ENCODE measurements at places on chromosomes 1 and 21. TPM values are rescaled to one million over a fixed set of nuclear protein-coding genes. Genes with fewer than 3 reads are reported as not detected.

DNA sequence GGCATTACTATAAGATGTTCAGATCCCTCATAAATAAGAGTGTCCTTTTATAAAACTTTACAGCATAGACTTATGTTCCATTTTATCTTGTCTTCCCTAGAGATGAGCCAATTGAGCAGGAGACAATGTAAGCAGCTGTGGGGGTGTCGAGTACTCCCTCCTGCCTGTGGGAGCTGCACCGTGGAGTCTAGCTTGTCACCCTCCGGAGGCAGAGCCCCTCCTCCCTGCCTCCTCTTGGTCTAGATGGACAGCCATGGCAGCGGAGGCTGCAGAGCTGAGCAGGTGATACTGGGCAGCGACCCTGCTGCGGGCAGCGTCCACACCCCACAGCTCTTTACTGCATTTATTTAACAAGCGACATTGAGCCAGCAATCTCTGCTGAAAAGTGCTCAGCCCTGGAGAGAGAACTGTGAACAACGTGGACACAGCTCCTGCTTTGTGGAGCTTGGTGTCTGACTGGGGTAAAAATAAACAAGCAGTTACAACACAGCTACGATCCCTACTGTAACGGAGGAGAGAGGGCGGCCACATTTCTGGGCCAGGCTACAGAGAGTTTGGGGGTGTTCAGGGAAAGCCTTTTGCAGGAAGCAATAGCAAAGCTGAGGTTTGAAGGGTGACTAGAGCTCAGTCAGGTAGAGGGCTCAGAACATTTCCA is 12.8 kb upstream of the KIF21B start:
- DNase-seq: no peak

- DNase-seq: no peak
Observed at GRCh38 chr21:42669041-42669440, 15.6 kb downstream of the PDE9A start.

DNA sequence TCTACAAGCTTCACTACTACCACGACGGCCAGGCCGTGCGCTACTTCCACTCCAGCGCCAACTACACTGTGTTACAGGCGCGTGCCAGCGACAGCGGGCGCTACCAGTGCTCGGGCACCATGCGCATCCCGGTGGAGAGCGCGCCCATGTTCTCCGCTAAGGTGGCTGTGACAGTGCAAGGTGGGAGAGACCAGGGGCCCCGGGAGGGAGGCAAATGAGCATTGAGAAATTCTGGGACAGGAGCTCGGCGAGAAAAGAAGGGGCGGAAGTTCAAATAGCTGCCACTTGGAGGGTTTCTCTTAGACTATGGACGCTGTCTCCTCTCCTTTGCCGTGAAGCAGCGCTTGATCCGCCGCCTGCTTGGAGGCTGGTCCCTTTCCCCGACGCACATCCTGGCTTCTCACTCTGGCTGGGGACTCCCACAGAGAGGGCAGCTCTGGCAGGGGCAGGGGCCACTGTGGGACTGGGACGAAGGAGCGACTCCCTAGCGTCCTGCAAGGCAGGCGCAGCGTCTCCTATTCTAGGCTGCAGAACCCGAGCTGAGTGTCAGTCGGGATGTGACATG is 4.6 kb downstream of the FCRLB start:
- DNase-seq: no peak

DNA sequence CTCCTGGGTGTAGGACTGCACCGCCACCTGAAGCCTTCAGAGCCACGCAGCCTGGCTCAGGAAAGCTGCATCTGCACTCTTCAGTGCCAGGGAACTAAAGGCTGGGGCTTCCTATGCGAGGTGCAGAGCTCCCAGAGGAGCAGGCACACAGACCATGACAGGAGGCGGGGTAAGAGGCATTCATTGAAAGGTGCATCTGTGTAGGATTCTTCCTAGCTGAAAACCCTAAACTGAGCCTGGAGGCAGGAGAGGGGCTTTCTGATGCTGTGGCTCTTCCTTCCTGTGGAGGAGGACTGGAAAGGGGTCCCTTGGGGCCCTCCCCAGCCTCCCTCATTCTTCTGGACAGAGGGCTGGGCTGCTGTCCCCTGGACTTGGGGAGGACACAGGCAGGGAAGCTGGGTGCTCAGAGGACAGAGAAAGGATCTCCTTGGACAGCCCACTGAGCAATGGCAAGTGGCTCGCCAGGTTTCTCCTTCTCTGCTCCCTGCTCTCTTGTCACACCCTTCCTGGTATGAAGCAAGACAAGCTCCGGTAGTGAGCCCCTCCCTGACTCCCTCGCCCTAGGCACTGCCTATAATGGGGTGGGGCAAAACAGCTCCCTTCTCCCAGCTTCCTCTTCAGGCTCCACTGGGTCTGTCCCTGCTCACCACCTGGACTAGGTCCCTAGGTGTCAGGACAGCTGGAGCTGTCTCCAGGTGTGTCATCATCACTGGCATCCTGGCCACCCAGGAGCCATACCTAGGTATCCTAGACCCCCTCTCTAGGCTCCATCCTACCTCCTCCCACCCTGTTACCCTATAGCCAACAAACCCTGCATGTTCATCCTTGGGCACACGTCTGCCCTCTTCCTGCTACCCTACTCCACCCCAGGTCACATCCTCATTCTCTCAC is 20.0 kb downstream of the S100A6 start:
- DNase-seq: no peak

- DNase-seq: peak; percentile 43
Observed at GRCh38 chr21:45854690-45855247, 126.8 kb upstream of the COL6A1 start.

The THEM5 gene
- not detected for total RNA-seq

DNA sequence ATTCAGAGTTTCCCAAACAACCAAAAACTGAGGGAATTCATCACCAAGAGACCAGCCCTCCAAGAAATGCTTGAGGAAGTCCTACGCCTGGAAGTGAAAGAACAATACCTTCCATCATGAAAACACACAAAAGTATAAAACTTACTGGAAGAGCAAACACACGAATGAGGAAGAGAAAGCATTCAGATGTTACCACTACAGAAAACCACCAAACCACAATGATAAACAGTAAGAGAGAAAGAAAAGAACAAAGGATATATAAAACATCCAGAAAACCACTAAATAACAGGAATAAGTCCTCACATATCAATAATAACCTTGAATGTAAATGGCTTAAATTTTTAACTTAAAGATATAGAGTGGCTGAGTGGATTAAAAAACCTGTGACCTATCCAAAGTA is 58.5 kb upstream of the BCL10 start:
- no peak for DNase-seq

DNA sequence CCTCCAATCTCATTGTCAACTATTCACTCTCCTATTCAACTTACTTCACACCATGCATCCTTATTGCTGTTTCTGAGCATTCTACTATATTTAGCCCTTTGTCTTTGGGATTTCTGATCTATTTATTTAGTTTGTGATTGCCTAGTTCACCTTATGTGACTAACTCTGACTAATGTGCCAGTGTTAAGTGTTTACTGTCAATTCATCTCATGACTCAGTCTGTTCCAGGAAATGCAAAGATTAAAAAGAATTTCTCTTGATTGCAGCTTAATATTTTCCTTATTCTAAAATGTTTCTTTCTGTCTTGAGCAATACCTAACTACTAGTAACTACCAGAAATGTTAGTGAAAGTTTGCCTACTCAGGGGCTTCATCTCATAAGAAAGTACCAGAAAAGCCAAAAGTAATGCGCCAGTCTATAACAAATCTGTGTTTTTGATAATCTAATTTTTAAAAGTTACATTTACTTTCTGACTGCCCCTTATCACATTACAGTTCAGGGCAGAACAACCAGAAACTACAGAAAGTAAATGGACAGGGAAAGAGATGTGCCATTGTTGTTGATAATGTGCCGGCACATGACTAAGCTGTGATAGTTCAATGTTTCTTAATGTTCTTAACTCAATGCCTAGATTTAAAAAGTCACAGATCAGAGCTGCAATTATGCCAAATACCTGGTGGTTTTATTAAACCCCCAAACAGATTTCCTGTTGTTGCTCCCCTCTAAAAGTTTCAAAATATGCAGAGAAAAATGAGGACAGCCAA is 556.5 kb downstream of the PTBP2 start:
- DNase-seq: no peak

The CTNNBIP1 gene
- total RNA-seq: 74.1 TPM

- DNase-seq: peak; percentile 79
Observed at GRCh38 chr1:47656719-47657685, 219.2 kb downstream of the FOXD2 start.

GRCh38 chr1:201602413-201603265 is 63.7 kb downstream of the NAV1 start:
- DNase-seq: no peak

DNA sequence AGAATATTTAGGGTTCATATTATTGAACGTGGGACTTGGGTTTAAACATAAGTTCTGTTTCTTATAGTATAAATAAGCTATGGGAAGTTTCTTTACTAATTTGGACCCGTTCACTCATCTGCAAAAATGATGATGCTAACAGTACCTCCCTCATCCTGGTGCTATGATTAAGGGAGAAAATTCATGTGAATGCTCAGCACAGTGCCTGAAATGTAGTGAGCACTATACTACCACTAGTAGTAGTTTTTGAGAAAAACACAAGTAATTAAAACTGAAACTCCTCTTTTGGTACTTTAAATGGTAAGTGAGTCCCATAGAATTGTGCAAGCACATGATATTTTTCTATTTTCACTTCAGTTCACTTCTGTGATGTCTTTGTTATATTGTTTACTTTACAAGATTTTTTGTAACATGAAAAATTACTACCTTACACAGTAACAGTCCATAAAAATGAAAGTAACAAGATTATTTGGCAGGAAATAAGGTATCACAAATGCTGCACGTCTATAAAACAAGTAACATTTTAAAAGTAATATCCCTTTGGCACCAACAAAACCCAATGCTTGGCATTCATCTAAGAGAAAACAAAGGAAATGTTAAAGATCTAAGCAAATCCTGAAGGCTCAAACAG is 11.3 kb upstream of the PTPRC start:
- DNase-seq: no peak

GRCh38 chr1:22831729-22832413 is 121.2 kb downstream of the EPHB2 start:
- DNase-seq: no peak

The ATP6V1G3 gene
- total RNA-seq: not detected

- DNase-seq: no peak
Observed at GRCh38 chr1:214453109-214453722, 98.2 kb downstream of the PTPN14 start.

DNA sequence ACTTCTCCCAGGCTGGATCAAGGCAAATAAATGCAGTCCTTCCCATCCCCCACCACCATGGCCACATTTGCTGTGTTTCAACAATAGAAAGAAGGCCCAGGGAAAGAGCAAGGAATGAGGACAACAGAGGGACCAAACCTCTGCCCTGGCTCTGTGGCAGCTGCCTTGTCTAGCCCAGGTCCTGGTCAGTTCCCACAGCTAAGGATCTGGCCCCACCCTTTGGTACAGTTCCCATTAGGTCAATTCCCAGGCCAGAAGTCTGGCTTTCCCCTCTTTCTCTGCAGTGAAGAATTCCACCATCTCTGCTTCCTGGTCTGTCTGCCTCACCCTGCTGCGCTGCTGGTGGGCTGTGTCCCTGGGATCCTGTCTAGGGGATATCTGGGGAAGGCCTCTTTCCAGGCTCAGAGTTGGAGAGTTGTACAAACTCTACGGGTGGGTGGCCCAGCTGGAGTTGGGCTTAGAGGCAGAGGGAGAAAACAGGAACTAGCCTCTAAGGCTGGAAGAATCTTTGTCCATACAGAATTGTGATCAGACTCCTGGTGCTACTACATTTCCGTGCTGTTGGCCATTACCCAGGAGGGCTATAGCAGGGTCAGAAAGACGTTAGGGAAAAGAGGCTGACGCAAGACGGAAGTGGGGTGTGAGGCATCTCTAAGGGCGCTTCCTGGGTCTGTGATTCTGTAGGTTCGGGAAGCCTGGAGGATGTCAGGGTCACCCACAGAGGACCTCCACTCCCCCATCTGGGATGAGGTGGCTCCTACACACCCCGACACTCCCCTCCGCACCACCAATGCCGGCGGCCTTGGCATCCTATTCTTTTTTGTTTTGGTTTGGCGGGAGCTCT is 953 bp upstream of the NDUFS2 start:
- DNase-seq: peak; percentile 84

The CA14 gene
- not detected for total RNA-seq

The TSHB gene
- not detected for total RNA-seq

GRCh38 chr1:17648457-17649145 is 106.5 kb upstream of the ACTL8 start:
- peak; percentile 50 for DNase-seq

DNA sequence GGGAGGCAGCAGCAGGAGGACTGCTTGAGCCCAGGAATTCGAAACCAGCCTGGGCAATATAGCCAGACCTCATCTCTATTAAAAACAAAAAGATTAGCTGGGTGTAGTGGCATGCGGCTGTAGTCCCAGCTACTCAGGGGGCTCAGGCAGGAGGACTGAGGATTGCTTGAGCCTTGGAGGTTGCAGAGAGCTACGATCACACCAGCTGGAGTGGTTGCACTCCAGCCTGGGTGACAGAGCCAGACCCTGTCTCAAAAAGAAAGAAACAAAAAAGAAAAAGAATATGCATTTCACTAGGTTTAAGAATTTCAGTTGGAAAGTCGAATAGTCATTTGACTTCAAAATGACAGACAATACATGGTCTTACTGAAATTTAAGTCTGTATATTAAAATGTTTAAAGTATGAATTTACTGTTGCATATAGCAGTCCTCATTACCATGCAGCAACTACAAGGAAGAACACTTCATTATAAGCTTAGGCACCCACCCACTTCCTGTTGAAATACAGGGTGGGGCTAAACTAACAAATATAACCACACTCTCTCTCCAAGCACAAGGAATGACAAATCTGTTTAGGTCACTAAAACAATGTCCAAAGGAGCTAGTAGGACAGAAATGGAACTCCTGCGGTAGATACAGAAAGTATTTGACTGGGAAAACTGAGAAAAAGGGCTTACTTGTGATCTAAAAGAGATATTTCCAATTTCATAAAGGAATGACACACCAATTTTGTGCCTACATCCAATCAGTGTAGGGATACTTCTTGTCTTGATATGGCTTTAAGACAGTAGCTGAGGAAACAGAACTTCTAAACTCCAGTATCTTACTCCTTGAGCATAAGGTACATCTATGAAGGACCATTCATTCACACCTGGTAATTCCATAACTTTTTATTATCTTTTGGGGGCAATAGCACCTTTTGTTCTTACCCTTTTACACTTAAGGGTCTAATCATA is 44.1 kb downstream of the GPR3 start:
- DNase-seq: no peak

GRCh38 chr1:86114816-86115400 is 41.7 kb downstream of the COL24A1 start:
- no peak for DNase-seq

The FMOD gene
- 92.3 TPM for total RNA-seq

Measured in ascending aorta (tissue), 2 donors.